ENCODE measurements at places on chromosomes 1 and 21.

DNA sequence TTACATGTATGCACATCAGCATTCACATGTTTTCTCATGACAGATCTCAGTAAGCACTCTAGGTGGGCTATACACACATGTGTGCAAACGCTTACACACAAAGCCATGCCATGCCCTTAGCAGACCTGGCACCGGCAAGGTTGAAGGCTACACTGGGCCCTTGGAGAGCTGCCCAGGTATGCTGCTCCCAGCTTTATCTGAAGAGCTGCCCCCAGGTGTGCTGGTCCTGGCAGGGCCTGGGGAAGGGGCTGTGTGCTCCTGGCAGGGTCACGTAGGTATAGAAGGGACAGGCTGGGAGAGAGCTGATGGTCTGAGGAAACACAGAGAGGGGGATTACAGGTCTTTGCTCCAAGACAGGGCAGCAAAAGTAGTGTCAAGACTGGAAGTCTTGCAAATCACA lies 146.7 kb upstream of the VANGL1 start:
- DNase-seq = no peak

DNA sequence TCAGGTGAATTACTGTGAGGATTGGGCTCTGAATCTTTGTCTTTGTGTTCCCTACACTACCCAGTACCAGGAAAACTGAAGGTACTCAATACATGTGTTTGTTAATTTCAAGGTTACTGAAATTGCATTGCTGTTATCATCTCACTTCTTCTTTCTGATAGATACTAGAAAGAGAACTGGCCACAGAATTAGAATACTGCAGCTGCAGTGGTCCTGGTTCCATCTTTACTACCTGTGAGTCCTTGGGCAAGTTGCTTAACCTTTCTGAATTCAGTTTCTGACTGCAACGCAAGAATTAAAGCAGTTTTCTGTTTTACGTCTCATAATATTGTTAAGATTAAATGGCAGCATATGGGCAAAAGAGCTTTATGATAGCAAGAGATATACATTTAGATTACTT lies 263.5 kb downstream of the LMO4 start:
- no peak for DNase-seq

- no peak for DNase-seq
Observed at GRCh38 chr1:27400963-27401341, 8.5 kb downstream of the GPR3 start.

DNA sequence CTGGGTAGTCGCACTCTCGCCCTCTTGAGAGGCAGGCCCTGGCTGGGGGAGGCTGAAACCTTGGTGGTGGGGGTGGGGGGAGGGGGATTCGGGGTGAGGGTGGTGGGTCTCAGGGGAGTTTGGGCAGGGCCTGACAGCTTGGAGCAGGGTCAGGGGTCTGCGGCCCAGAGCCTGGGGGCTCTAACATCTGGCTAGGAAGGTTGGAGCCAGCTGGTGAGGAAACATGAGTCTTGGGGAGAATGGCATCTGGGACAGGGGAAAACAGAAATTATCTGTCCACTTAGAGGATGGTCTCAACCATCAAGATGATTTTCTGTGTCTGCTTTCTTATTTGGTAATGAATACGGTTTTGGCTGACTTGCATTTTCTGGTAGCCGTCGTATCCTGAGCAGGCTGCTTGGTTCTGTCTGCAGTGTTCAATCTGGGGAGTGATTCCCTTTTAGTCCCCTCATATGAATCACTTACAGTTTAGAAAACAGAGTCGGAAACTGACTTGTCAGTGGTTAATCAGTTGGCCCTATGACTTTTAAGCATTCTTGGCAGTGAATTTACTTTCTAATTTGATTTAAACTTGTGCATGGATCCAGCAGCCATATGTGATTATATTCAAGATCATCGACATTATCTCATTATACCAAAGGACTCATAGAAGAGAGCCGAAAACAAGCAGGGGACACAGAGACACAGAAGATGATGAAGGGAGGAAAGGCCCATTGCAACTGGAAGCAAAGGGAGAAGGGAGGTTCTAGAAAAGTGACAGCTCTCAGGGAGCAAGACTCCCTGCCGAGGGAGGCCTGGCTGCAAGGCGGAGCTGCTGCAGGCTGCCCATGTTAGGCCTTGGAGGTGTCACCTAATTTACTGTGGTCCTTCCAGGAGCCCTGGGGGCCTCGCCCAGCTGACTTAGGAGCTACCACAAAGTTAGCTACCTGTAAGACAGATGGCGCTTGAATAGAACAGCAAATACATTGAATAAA lies 237.6 kb downstream of the SDCCAG8 start:
- DNase-seq = no peak

DNA sequence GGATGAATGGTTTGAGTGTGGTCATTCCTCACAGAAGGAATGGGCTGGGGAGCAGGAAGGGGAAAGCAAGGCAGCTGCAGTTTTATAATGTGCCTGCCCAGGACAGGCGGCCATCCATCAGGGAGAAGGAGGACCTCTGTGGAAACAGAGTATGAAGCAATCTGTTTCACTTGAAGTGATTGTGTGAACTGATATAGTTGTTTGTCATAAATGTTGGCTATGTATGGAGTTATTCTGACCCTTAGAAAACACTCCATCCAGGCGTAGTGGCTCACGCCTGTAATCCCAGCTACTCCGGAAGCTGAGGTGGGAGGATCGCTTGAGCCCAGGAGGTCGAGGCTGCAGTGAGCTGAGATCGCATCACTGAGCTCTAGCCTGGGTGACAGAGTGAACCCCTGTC lies 46.5 kb downstream of the NENF start:
- no peak for DNase-seq

DNA sequence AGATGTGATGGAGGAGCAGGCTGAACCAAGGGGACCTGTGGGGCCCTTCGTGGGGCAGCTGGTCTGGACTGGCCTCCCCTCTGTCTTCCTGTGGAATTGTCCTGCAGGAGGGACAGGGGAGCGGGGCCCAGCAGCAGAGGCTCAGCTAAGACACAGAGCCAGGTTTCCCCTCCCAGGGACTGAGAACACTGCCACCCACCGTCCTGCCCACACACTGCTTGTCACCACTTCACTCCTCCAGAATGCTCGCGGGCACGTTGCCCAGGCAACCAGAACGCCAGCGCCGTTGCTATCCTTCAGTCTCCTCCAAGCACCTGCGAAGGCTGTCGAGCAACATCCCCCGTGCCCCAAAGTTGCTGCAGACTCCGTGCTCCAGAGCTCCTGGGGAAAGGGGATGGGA lies 46.4 kb downstream of the AJAP1 start:
- no peak for DNase-seq

All from fibroblast of the conjunctiva (primary cell).